ENCODE measurements at places on chromosomes 5 and 9. TPM values are rescaled to one million over a fixed set of nuclear protein-coding genes. Genes with fewer than 3 reads are reported as not detected.

- H3K4me1 ChIP-seq: no peaks in the 10 kb centered on the region
- no peaks in the 10 kb centered on the region for H3K27me3 ChIP-seq
- H3K27ac ChIP-seq: no peak overlapping the region
- no peak for DNase-seq
- no peaks in the 10 kb centered on the region for H3K36me3 ChIP-seq
These were observed 301.2 kb downstream of the KIAA0825 start for GRCh38 chr5:94316916-94317838.

DNA sequence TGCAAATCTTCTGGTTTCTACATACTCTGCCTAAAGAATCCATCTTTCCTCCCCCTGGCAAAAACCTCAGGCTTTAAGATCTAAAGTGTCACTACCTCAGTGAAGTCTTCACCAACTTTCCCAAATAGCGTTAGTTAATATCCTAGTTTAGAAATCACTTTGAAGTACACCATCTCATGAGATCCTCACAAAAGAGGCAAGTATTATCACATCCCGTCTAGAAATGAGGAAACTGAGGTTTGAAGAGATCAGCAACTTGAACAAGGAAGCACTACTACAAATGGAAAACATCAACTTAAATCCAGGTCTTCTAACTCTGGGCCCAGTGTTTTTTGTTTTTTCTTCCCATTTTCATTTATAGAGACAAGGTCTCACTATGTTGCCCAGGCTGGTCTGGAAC is 4.6 kb downstream of the AP3B1 start:
- no peak overlapping the region for H3K27ac ChIP-seq
- no peaks in the 10 kb centered on the region for H3K27me3 ChIP-seq
- H3K36me3 ChIP-seq: no peaks in the 10 kb centered on the region
- no peak for DNase-seq
- H3K4me1 ChIP-seq: peaks cover 19% of the 10 kb centered on the region
- H3K4me3 ChIP-seq: no peak overlapping the region

DNA sequence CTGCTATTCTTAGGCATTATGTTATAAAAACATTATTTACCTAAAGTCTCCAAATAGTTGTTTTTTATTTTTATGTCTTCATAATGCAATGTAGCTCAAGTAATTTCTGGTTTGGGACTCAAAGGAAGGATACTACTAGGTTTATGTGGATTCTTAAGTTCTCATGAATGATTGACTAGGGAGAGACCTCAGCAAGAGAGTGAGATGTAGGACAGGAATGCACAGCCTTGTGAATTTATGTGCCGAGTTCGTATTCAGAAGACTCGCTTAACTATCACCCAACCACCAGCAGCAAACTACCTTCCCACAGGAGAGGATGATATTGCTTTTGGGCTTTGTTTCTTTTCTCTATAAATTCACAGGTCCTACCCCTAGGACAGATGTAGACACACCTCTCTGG is 282.9 kb downstream of the ARHGEF28 start:
- no peak for DNase-seq
- no peak overlapping the region for H3K27ac ChIP-seq
- H3K4me1 ChIP-seq: no peaks in the 10 kb centered on the region
- H3K36me3 ChIP-seq: peaks cover 13% of the 10 kb centered on the region

- no peak for DNase-seq
- no peak overlapping the region for H3K4me3 ChIP-seq
- H3K4me1 ChIP-seq: peaks cover 7% of the 10 kb centered on the region
- no peak overlapping the region for H3K27ac ChIP-seq
These were observed 301.5 kb downstream of the EPB41L4A start for GRCh38 chr5:112117551-112117950.

Gene TXNDC8
- total RNA-seq: not detected

DNA sequence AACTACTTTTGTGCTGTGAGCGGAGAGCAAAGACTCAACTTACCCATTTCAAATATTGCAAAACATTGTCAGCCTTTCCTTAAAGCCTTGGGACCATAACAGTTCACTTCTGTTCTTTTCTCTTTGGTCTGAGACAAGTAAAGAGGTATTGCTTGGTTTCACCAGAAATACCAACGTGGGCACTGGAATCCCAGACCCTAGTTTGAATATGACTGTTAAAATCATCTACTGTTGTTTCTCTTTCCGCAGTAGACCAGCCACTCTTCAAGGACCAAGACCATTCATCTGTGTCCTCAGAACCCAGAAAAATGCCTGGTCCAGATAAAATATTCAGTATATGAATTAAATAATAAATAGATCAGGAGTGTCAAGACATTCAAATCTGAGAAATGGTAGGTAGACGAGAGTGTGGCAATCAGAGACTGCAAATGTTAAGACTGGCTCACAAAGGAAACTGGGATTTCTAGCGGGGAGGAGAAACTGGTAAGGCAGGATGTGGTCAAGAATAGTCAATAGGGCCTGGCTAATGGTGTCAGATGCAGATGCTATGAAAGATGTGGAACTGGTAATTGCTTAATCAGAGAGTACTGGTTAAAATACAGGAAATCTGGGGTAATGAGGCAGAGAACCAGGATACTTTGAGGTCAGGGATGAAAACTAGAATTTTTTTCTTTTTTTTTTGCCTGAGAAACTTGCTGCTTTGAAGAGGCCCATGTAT is 82.1 kb upstream of the IL33 start:
- H3K27ac ChIP-seq: no peak overlapping the region
- no peak for DNase-seq
- H3K4me1 ChIP-seq: no peaks in the 10 kb centered on the region
- no peaks in the 10 kb centered on the region for H3K36me3 ChIP-seq
- H3K4me3 ChIP-seq: no peak overlapping the region

Gene MED7
- total RNA-seq: 11.2 TPM

Gene PCDHGA4
- 3.1 TPM for total RNA-seq

- no peak overlapping the region for H3K27ac ChIP-seq
- no peak for DNase-seq
- no peaks in the 10 kb centered on the region for H3K27me3 ChIP-seq
- no peaks in the 10 kb centered on the region for H3K36me3 ChIP-seq
- no peaks in the 10 kb centered on the region for H3K4me1 ChIP-seq
These were observed 55.2 kb downstream of the RASEF start for GRCh38 chr9:83007521-83008300.

Gene EPB41L4A
- total RNA-seq: 44.8 TPM

DNA sequence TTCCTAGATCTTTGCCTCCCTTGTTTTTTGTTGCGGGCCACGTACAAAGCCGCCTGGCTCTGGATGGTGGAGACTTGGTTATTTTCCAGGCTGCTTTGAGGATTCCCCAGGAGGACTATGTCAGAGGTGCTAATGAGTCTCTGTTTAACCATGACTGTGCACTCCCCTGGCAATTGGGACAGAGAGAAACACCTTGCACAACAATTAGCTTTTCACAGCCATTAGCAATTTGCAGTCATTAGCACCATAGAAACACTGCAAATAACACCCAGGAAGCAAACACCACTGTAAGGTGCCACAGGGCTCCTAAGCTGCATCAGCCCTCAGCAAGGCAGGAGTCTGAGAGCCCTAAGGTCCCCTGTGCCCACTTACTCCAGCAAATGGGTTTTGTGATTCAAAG is 201.0 kb upstream of the VLDLR start:
- peaks cover 8% of the 10 kb centered on the region for H3K4me1 ChIP-seq
- H3K4me3 ChIP-seq: no peak overlapping the region
- DNase-seq: no peak
- H3K27me3 ChIP-seq: no peaks in the 10 kb centered on the region
- no peak overlapping the region for H3K27ac ChIP-seq
- H3K36me3 ChIP-seq: no peaks in the 10 kb centered on the region

Gene ZSWIM6
- total RNA-seq: 18.1 TPM

Gene STPG3
- total RNA-seq: 0.38 TPM

DNA sequence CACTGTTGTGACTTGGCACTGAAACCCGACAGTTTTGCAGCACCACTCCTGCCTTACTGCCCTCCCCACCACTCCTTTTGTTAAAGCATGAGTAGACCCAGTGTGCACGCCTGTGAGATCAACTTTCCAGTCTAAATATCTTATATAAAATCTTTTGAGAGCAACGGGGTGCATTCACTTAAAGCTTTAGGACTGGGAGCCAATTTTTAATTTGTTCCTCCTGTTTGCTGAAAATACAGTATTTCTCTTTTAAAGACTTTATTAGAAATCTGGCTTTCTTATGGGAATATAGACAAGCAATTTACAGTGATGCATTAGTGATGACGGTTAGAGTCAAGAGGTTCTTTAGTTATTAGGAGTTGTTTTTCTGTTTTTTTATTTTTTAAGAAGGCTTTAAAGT is 397.5 kb downstream of the TMEM167A start:
- H3K36me3 ChIP-seq: no peaks in the 10 kb centered on the region
- no peaks in the 10 kb centered on the region for H3K27me3 ChIP-seq
- no peak overlapping the region for H3K4me3 ChIP-seq
- DNase-seq: no peak
- no peak overlapping the region for H3K27ac ChIP-seq

Gene HSPA9
- 148 TPM for total RNA-seq

GRCh38 chr9:27539479-27540441 is 10.1 kb upstream of the MOB3B start:
- peaks cover 12% of the 10 kb centered on the region for H3K36me3 ChIP-seq
- no peak overlapping the region for H3K4me3 ChIP-seq
- peaks cover 44% of the 10 kb centered on the region for H3K4me1 ChIP-seq
- peak overlapping the region; percentile 53 for H3K27ac ChIP-seq
- DNase-seq: no peak

Gene VLDLR
- 16.3 TPM for total RNA-seq

All from lower lobe of right lung (tissue), 2 donors.